ENCODE measurements at places on chromosomes 2 and 18.
A peak's percentile ranks its signal among the peaks of the same experiment; 100 is the strongest.

- DNase-seq: no peak
Measured at GRCh38 chr2:32249731-32250236, 14.9 kb downstream of the NLRC4 start.

GRCh38 chr2:187050409-187050998 is 201.5 kb upstream of the ZSWIM2 start:
- no peak for DNase-seq

GRCh38 chr2:45898819-45899218 is 247.3 kb downstream of the PRKCE start:
- DNase-seq: no peak

DNA sequence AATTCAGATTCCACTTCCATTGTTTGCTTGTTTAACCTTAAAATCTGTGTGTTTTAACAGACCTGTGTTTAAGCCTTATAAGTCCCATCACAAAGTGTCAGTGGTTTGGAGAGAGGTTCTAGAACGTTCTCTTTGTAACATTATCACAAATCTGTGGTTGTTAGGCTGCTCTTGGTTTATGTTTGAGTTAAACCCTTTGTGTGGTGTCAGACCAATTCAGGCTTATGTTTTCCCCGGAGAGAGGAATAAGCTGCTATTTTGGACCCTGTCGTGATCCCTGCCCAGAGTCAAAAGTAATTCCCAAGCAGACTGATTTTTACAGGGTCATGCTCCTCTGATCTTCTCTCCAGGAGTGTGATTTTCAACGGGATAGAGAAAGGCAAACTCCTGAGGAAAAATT is 43.8 kb upstream of the LTBP1 start:
- DNase-seq: no peak

DNA sequence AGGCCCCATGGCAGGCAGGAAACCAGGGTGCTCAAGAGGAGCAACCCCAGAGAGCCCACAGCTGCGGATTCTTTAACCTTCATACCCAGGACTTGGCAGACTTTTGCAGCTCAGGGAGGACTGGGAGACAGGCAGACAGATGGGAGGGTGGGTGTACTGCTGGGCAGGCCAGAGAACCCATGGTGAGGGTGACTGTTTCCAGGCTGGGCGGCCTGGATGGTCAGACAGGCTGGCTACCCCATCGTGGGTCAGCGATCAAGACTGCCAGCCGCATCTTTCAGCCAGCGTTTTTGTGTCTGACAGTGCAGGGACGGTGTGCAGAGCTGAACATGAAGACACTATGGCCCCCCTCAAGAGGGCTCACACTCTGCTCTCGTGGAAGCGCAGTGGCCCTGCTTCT is 82.2 kb downstream of the MARCO start:
- DNase-seq: no peak

GRCh38 chr2:210199186-210199765 is 26.0 kb downstream of the ACADL start:
- peak; percentile 51 for DNase-seq

DNA sequence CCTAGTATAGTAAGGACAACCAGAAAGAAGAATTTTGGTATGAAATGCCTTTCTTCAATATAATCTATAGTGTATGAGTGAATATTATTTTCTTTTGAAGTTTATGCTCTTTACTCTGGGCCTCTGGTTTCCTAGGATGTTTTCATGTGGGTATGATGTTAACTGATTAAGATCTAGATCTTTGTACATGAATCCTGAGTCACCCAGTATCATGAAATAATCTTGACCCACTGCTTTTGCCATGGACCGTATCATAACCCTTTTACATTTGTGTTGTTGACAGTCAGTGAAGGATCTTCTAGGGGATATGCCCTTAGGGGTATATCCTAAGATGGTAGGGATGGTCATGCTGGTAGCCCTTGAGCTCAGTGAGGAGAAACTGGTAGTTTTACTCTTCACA is 100.3 kb downstream of the RAB3GAP1 start:
- no peak for DNase-seq

GRCh38 chr2:127193164-127193966 is 26.7 kb downstream of the CYP27C1 start:
- no peak for DNase-seq

- no peak for DNase-seq
Measured at GRCh38 chr2:15674637-15675455, 83.2 kb downstream of the DDX1 start.

DNA sequence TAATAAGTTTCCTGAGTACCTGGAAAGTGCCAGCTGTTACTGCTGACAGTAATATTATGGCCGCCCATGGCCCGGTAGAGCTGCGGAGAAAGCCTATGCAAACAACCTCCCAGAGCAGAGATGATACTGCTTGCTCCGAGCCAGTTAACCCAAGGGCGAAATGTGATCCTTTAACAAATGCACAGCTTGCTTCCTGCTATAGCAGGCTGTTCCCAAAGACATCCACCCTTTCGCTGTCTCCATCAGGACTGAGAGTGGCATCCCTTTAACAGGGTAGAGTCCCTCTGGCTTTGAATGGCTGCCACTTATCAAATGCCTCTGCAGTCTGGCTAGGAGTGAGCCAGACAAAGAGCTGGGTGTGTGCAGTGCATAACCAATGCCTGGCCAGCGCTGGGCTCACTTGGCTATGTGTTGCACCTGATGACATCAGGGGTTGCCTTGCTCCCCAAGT is 69.7 kb upstream of the DAPL1 start:
- DNase-seq: no peak

GRCh38 chr2:39383146-39383545 is 53.9 kb downstream of the MAP4K3 start:
- no peak for DNase-seq

- DNase-seq: no peak
Measured at GRCh38 chr2:238338710-238339394, 18.5 kb downstream of the TRAF3IP1 start.

DNA sequence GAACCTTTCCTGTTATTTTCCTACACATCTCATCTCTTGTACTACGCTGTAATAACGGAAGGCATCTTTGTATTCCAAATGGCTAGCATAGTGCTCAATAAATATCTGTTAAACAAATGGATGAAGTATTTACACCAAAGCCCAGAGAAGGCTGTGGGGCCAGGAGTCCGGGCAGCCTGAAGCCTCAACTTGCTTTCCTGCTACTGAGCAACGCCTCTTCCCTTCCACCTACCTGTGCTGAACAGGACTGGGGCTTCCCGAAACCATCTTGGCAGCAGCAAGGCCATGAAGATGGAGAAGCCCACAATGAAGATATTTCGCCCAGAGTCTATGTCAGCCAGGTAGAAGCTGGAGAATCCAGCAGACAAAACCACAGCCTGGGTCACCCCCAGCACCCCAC is 2.5 kb upstream of the NHEJ1 start:
- no peak for DNase-seq

GRCh38 chr2:237665713-237666143 is 38.3 kb downstream of the LRRFIP1 start:
- no peak for DNase-seq

DNA sequence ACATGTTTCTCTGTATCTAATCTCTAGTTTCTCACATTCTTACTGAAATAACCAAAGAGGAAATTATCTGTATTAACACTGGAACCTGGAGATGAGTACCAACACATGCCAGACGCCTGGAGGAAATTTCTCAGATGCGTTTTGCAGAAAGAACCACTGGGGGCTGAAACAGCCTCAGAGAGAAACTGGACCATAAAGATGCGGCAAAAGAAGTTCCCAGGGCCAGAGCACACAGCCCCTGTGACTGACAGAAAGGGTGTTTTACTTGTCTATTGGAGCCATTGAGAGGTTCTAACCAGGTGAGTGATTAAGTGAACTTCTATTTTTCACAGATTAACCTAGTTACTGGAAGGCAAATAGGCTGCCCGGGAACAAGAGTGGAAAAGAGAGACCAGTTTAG is 103.9 kb downstream of the EVA1A start:
- no peak for DNase-seq

- no peak for DNase-seq
Measured at GRCh38 chr2:226733189-226733858, 66.3 kb downstream of the IRS1 start.

DNA sequence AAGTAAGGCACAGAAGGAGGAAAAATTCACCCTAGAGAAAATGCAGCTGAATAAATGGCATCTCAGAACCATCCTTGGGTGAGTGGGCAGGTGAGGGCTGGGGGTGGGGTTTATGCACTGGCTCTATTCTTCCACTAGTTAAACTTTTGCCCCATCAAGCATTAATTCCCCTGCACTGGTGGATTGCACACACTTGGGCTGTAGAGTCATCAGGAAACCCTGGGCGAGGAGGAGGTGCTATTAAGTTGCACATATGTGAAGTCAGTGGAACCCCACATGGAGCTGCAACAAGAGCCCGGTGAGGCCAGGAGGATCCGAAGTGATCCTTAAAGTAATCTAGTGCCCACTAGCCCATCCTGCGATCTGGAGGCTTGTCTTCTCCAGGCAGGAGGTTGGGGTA is 6.8 kb upstream of the DNAJB2 start:
- DNase-seq: no peak

DNA sequence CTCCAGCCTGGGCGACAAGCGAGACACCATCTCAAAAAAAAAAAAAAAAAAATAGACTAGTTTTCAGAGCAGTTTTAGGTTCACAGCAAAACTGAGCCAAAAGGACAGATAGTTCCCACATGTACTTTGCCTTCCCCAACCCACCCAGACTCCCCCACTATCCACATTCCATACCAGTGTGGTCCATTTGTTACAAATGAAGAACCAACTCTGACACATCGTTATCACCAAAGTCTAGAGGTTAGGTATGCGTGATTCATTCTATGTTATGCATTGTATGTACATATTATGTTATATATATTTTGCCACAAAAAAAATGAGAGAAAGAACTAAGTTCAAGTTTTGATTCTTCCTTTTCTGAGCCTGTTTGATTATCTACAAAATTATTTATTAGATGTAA is 3.5 kb downstream of the DUSP11 start:
- no peak for DNase-seq

GRCh38 chr2:20135631-20136050 is 84.2 kb upstream of the LAPTM4A start:
- DNase-seq: peak; percentile 2

DNA sequence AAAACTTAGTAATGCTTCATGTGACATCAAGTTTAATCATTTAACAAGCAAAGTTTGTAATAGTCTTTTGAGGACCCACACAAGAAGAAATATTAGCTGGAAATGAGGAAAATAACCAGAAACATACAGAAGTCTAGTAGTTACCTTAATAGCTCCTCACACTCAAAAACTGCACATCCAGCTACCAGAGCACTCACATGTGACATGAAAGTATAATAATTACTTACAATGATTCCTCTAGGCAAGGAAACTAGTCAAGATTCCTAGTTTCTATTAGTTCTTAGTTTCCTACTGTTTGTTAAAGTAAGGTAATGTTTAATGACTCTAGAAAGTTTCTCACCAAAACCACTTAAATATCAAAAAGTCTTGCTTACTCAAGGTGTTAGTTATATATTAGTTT is 335.8 kb downstream of the RAD51AP2 start:
- no peak for DNase-seq

DNA sequence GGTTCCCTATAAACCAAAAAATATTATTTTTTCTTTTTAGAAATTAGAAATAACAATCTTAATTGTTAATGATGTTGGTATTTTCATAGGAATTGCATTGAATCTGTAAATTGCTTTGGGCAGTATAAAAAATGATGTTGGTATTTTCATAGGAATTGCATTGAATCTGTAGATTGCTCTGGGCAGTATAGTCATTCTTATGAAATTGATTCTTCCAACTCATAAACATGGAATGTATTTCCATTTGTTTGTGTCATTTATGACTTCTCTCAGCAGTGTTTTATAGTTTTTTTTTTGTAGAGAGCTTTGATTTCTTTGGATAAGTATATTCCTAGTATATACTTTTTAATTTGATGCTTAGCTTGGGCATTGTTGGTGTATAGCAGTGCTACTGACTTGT is 82.0 kb upstream of the NT5C1B start:
- no peak for DNase-seq

DNA sequence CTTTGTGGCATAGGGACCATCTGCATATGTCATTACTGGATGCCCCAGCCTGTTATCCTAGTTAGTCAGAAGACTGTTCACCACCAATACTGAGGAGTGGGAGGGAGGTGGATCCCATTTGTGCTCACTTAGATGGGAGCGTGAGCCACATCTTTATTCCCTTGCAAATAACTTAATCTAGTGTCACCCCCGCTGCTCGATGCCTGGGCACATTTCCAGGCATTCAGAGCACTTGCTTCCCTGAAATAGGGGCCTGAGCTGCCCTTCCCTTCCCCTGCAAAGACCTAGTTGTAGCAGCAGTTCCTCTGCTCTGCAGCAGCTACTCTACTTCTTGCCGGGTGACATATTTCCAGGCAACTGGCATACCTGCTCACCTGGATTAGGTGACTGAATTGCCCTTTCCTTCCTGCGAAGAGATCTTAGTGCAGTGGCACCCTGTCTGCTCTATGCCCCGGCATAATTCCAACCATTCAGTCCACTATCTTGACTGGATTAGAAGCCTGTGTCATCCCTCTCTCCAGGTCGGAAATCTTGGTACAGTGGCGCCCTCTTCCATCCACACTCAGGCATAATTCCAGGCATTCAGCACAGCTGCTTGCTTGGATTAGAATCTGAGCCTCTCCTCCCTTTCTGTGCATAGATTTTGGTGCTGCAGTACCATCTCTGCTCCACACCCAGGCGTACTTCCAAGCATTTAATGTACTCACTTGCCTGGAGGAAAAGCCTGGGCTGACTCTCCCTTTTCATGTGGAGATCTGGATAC is 1389.1 kb upstream of the TMEFF2 start:
- no peak for DNase-seq

DNA sequence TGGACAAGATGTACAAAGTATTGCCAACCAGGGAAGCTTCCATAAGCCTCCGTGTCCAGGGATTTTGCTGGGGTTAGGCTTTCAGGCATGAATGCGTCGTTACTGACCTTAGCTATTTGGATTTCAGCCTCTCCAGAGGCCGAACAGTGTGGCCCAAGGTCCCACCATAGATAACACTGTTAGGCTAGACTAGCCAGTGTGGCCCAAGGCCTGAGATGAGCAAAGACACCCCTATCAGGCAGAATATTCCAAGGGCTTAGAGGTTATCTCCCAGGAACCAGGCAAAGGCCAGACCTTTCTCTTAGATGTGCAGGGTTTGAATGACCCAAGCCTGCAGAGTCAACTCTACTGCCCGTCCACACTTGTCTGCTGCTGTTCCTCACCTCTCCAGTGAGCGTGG is 131.7 kb upstream of the NDUFV2 start:
- no peak for DNase-seq

- DNase-seq: no peak
Measured at GRCh38 chr2:165067643-165068486, 112.5 kb upstream of the SLC38A11 start.

GRCh38 chr2:160564591-160564990 is 71.0 kb upstream of the RBMS1 start:
- DNase-seq: no peak

GRCh38 chr2:22880161-22880560 is 504.8 kb upstream of the KLHL29 start:
- DNase-seq: no peak

- peak; percentile 50 for DNase-seq
Measured at GRCh38 chr2:27379836-27380625, 503 bp downstream of the ZNF513 start.

DNA sequence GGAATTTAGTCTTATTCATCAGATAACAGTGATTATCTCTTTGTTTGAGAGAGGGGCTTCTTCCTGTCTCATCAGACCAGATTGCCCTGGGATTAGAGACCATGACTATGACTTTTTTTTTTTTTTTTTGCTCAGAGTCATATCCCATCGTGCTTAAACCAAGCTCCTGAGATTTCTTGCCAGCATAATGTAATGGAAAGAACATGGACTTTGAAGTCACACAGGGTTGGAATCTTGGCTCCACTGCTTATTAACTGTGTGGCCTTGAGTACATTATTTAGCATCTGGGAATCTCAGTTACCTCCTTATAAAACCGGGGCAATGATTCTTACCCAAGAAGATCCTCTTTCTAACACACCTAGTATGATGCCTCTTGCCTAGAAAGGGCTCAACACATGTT is 268.3 kb downstream of the DYSF start:
- DNase-seq: no peak

Data from CD4-positive, alpha-beta T cell treated with Interleukin-4 for 1 hour (primary cell).